Heart left ventricle (tissue), 16 donors: ENCODE measurements at places on chromosomes 4 and X. TPM values are rescaled to one million over a fixed set of nuclear protein-coding genes. Genes with fewer than 3 reads are reported as not detected.

Gene MAGED2
- total RNA-seq: 82.9 TPM

Gene DOCK11
- total RNA-seq: 3.7 TPM

Gene SHROOM3
- total RNA-seq: 27.7 TPM

Gene CXCL6
- total RNA-seq: 0.83 TPM

Gene CT45A2
- total RNA-seq: not detected

Gene ODAPH
- not detected for total RNA-seq

Gene CLNK
- not detected for total RNA-seq

Gene EMCN
- total RNA-seq: 48.8 TPM

Gene NXF2B
- total RNA-seq: not detected

Gene SOD3
- total RNA-seq: 43.0 TPM

Gene CNOT6L
- 18.6 TPM for total RNA-seq

Gene NKX6-1
- not detected for total RNA-seq

Gene CENPVL1
- total RNA-seq: not detected

Gene MAGEC3
- total RNA-seq: not detected

Gene RHOXF2B
- total RNA-seq: not detected

Gene CSAG3
- not detected for total RNA-seq

Gene BST1
- 2.1 TPM for total RNA-seq

Gene NDP
- not detected for total RNA-seq

Gene CSAG1
- not detected for total RNA-seq
